H1 (cell line): ENCODE measurements at places on chromosomes 5 and 9.
A peak's percentile ranks its signal among the peaks of the same experiment; 100 is the strongest.

GRCh38 chr9:27676827-27677226 lies 103.5 kb upstream of the C9orf72 start:
- H3K27ac ChIP-seq: no peak overlapping the region
- peaks cover 2% of the 10 kb centered on the region; the same call in 1 of the 2 replicates for H3K27me3 ChIP-seq
- H3K4me1 ChIP-seq: no peaks in the 10 kb centered on the region; the same call in 1 of the 2 replicates
- no peaks in the 10 kb centered on the region for H3K36me3 ChIP-seq
- no peak for DNase-seq
- no peak overlapping the region for H3K4me3 ChIP-seq

DNA sequence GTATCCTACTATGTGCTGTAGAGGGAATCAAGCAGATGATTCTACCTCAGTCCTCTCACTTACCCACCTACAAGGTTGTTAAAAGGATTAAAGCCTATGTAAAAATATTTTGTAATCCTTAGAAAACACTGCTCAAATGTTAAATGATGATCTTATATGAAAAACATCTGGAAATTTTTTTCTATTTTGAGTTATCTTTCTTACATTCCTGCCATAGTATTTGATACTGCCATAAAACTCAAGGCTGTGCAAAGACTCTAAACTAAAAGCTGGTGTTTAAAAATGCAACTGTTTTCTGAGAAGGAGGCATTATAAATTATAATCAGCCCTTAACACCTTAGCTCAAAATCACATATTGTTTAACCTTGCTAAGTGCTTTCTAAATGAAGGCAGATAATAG lies 474.2 kb downstream of the PRELID2 start:
- H3K27ac ChIP-seq: no peak overlapping the region
- H3K4me1 ChIP-seq: no peaks in the 10 kb centered on the region
- H3K4me3 ChIP-seq: no peak overlapping the region
- no peak for DNase-seq

DNA sequence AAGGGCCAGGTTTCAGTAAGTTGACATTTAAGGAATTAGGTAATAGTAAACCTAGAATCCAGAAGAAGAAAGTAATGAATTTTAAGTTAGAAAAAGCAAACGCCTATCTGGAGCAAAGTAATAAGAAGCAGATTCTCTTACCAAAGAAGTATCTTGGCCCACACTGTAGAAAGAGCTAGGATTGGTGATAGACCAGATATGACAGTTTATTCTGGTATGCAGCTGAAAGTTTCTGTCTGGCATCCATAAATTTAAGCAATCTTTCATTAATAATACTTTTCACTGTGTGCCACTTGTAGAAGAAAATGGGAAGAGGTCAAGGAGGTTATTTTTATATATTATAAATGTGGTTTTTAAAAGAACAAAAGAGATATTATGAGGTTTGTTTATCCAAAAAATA lies 3.0 kb downstream of the RECK start:
- DNase-seq: no peak
- H3K27me3 ChIP-seq: no peaks in the 10 kb centered on the region
- no peaks in the 10 kb centered on the region for H3K4me1 ChIP-seq
- no peaks in the 10 kb centered on the region for H3K36me3 ChIP-seq

DNA sequence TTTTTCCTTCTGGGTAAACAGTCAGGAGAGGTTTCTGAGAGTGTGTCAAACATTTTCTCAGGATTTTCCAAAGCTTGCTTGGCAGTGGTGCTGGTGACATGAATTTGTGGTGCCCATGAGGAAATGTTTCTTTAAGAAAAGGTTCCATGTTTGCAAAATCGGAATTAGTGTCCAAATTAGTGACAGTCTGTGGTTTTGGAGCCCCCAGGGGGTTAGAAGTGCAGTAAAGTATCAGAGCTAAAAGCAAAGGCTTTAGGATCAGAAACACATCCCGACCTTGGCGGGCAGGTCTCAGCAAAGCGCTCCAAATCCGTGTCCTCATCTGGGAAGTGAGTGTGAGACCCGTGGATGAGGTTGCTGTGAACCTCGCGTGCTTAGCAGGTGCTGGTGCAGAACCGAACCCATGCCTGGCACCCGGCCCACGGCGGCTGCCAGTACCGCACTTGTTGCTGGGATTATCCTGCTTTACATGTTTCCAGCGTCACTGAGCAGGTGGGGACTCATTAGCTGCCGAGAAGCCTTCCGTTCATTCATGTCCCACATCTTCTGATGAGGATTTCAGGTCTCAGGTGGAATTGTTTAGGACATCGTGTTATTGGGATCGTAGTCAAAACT lies 70.8 kb upstream of the COL5A1 start:
- DNase-seq: peak; percentile 1
- H3K27me3 ChIP-seq: no peaks in the 10 kb centered on the region
- H3K36me3 ChIP-seq: no peaks in the 10 kb centered on the region
- H3K4me1 ChIP-seq: no peaks in the 10 kb centered on the region; the same call in 1 of the 2 replicates
- H3K4me3 ChIP-seq: no peak overlapping the region
- no peak overlapping the region for H3K27ac ChIP-seq

DNA sequence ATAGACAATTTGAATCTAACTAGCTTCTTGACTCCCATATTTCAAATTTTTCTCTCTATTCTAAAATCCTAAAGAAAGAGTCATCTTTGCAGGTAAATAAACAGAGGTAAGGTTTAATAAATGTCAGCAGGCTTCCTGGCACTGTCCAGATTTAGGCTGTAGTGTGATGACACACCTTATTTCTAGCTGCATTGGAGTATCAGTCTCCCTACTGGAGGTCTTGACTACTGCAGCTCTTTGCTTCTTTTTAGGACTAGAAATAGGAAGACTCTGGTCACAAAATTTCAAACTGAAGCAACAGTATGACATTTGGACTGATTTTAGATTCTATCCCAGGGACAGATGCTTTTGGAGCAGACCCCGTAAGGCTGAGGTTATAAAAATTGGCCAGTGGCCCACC lies 40.7 kb upstream of the PPP3R2 start:
- no peaks in the 10 kb centered on the region for H3K36me3 ChIP-seq
- no peak overlapping the region for H3K4me3 ChIP-seq
- no peak for DNase-seq
- no peaks in the 10 kb centered on the region for H3K4me1 ChIP-seq

GRCh38 chr5:168525856-168526255 lies 3.2 kb upstream of the FBLL1 start:
- no peak for DNase-seq
- no peak overlapping the region for H3K4me3 ChIP-seq
- no peak overlapping the region for H3K27ac ChIP-seq
- H3K4me1 ChIP-seq: peaks cover 6% of the 10 kb centered on the region; the same call in 1 of the 2 replicates

- no peak for DNase-seq
- H3K4me1 ChIP-seq: no peaks in the 10 kb centered on the region
- H3K4me3 ChIP-seq: no peak overlapping the region
- H3K36me3 ChIP-seq: no peaks in the 10 kb centered on the region
- no peak overlapping the region for H3K27ac ChIP-seq
These were observed 30.6 kb downstream of the HTR4 start for GRCh38 chr5:148623741-148624140.

GRCh38 chr5:1437226-1437829 lies 7.9 kb downstream of the SLC6A3 start:
- peak; percentile 13 for DNase-seq
- no peak overlapping the region for H3K4me3 ChIP-seq

GRCh38 chr9:6414247-6414641 lies 1.2 kb downstream of the UHRF2 start:
- no peak for DNase-seq
- no peaks in the 10 kb centered on the region for H3K27me3 ChIP-seq
- H3K36me3 ChIP-seq: no peaks in the 10 kb centered on the region
- H3K4me1 ChIP-seq: peaks cover 6% of the 10 kb centered on the region; the same call in 1 of the 2 replicates
